ENCODE measurements at places on chromosomes 6 and 20.

GRCh38 chr6:148907573-148907972 is 160.7 kb downstream of the UST start:
- H3K27ac ChIP-seq: no peak overlapping the region
- no peak for DNase-seq
- H3K27me3 ChIP-seq: no peaks in the 10 kb centered on the region
- no peaks in the 10 kb centered on the region for H3K36me3 ChIP-seq

DNA sequence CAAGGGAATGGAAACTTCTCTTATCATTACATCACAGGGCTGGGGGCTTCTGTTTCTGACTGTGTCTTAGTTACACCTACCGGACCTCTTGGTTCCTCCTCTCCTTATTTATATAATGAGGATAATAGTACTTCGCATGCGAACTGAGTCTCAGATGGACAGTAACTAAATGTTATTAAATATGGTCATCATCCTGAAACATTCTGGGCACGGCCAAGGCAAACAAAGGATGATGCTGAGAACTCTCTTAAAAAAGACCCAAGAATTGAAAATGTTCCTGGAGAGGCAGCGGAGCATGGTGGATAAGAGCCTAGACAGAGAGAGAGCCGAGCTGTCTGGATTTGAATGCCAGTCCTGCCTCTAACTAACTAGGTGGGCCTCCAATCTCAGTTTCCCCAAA is 119.8 kb upstream of the SASH1 start:
- no peak for DNase-seq
- peaks cover 19% of the 10 kb centered on the region for H3K27me3 ChIP-seq
- H3K27ac ChIP-seq: no peak overlapping the region
- no peak overlapping the region for H3K4me3 ChIP-seq
- peaks cover 12% of the 10 kb centered on the region for H3K4me1 ChIP-seq
- H3K36me3 ChIP-seq: no peaks in the 10 kb centered on the region

GRCh38 chr6:152428126-152428525 is 209.0 kb downstream of the SYNE1 start:
- peaks cover 9% of the 10 kb centered on the region for H3K27me3 ChIP-seq
- DNase-seq: no peak
- no peak overlapping the region for H3K27ac ChIP-seq
- H3K4me1 ChIP-seq: peaks cover 3% of the 10 kb centered on the region

DNA sequence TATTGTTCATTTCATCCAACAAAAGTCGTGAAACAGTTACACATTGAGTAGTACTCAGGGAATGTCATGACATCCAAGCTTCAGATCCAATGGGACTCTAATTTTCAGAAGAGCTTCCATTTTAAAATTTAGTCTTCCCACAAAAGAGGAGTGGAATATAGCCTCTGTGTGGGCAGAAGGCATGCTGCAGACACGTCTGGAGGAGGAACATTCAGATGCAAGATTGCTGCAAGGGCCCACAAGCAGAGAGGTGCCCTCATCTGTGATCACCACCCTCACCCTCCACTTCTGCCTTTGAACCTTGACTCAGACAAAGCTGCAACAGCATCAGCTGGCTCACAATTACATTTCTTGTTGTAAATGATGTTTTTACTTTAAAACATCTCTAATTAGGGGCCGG is 29.9 kb downstream of the NRN1 start:
- no peak overlapping the region for H3K4me3 ChIP-seq
- DNase-seq: no peak
- peaks cover 7% of the 10 kb centered on the region for H3K4me1 ChIP-seq
- H3K27me3 ChIP-seq: peaks cover 13% of the 10 kb centered on the region
- no peak overlapping the region for H3K27ac ChIP-seq
- H3K36me3 ChIP-seq: no peaks in the 10 kb centered on the region

GRCh38 chr20:275791-276190 is 14.8 kb downstream of the C20orf96 start:
- H3K27me3 ChIP-seq: no peaks in the 10 kb centered on the region
- peaks cover 35% of the 10 kb centered on the region for H3K36me3 ChIP-seq
- no peaks in the 10 kb centered on the region for H3K4me1 ChIP-seq
- no peak overlapping the region for H3K4me3 ChIP-seq

GRCh38 chr20:4769328-4769727 is 47.6 kb downstream of the PRND start:
- DNase-seq: no peak
- no peak overlapping the region for H3K27ac ChIP-seq
- no peak overlapping the region for H3K4me3 ChIP-seq
- no peaks in the 10 kb centered on the region for H3K4me1 ChIP-seq

DNA sequence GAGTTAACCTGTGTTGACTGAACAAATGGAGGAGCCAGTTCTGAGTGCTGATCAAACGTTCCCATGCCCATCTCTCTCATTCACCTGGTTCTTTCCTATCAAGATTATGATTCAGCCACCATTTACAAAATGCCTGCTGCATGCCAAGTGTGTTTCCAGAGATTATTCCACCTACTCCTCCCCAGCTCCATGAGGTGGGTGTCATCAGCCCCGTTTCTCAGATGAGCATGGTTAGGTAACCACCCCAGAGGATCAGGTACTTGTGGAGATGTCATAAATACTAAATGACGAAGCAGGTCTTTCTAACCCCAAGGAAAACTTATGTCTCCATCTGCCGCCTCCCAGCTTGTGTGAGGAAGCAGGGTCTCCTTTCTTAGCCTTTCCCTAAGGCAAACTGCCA is 2.1 kb downstream of the BANF2 start:
- H3K27ac ChIP-seq: no peak overlapping the region
- no peak overlapping the region for H3K4me3 ChIP-seq
- peaks cover 9% of the 10 kb centered on the region for H3K27me3 ChIP-seq
- peaks cover 29% of the 10 kb centered on the region for H3K4me1 ChIP-seq

DNA sequence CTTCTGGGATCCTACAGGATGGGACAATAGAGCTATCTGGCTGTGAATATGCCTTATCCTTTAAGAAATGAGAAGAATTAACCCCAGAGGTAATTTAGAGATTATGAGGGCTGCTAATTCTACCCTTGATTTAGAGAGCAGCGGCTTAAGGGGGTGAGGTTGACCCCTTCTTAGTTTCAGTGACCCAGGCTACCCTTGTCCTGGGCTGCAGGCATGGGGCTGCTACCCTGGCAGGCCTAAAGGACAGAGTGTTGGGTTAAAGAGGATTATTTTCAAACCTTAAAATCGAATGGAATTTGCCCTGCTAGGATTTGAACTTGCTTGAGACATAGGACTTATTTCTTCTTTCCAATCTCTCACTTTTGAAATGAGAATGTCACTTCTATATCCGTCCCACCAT is 1343.4 kb downstream of the HACE1 start:
- no peak for DNase-seq
- no peaks in the 10 kb centered on the region for H3K36me3 ChIP-seq
- H3K4me1 ChIP-seq: no peaks in the 10 kb centered on the region
- H3K27me3 ChIP-seq: no peaks in the 10 kb centered on the region
- H3K27ac ChIP-seq: no peak overlapping the region

- H3K36me3 ChIP-seq: peaks cover 3% of the 10 kb centered on the region
- H3K27me3 ChIP-seq: peaks cover 8% of the 10 kb centered on the region
- no peaks in the 10 kb centered on the region for H3K4me1 ChIP-seq
- no peak for DNase-seq
- no peak overlapping the region for H3K4me3 ChIP-seq
Observed at GRCh38 chr6:114151064-114151690, 180.2 kb upstream of the HDAC2 start.

Measured in progenitor cell of endocrine pancreas (in vitro differentiated cells).